Esophagus mucosa (tissue), 1 donor: ENCODE measurements at places on chromosomes 2 and 18.

- no peak for ATAC-seq
Measured at GRCh38 chr18:75291460-75291859, 80.9 kb downstream of the TSHZ1 start.

- no peak for ATAC-seq
Measured at GRCh38 chr2:228839421-228839876, 431.6 kb downstream of the PID1 start.

DNA sequence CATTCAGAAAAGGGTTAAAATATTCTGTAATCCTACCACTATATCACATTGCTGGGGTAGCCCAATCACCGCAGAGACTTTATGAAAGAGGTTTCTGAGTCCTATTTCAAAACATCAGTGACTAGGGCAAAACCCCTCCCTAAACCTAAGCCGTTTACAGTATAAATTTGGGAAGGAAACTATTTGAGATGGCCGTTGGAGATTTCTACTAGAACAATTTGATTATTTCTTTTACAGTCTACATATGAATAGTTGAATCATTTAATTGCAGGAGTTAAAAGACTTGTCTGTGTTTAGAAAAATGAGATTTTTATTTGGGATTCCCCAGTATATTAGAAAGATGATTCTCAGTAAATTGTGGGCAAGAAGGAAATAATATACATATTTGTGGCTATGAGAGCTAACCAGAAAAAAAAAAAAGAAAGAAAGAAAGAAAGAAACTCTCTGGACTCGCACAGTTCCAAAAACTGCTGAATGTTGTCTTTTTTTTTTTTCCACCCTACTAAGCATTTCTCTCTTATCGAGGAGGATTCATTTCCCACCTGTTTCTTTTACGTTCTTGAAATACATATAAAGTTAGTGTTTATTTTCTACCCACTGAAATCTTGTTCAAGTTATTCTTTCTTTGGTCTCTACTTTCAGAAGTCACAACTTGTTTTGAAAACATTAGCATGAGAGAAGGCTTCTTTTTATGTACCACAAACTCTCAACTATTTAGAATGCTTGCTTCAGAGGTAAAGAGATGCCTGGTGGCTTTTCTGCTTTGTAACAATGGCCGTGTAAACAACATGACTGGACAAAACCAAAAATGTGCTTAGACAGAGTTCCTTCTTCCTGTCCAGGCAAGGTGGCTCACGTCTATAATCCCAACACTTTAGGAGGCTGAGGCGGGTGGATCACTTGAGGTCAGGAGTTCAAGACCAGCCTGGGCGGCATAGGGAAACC is 65.9 kb downstream of the BCL2 start:
- ATAC-seq: peak; percentile 48

GRCh38 chr2:77512507-77512906 is 9.7 kb downstream of the LRRTM4 start:
- no peak for ATAC-seq

GRCh38 chr2:223529696-223530095 is 72.5 kb downstream of the SCG2 start:
- ATAC-seq: no peak

DNA sequence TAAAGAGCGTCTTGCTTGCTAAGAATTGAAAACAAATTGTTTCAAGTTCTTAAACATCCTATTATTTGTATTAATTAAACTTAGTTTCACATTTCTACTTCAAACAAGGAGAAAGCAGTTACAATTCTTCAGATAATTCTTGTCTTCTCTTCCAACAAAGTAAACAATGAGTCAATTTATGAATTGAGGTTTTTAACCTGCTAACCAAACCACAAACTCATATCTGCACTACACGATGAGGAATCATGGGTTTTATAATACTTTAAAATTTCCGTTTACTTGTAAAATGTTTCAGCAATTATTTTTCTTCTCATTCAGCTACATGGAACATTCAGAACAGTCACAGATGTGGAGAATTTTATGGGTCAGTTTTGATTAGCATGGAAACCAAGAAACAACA is 114.2 kb downstream of the SPIRE1 start:
- ATAC-seq: no peak

GRCh38 chr2:71611781-71612527 is 158.6 kb downstream of the DYSF start:
- no peak for ATAC-seq

DNA sequence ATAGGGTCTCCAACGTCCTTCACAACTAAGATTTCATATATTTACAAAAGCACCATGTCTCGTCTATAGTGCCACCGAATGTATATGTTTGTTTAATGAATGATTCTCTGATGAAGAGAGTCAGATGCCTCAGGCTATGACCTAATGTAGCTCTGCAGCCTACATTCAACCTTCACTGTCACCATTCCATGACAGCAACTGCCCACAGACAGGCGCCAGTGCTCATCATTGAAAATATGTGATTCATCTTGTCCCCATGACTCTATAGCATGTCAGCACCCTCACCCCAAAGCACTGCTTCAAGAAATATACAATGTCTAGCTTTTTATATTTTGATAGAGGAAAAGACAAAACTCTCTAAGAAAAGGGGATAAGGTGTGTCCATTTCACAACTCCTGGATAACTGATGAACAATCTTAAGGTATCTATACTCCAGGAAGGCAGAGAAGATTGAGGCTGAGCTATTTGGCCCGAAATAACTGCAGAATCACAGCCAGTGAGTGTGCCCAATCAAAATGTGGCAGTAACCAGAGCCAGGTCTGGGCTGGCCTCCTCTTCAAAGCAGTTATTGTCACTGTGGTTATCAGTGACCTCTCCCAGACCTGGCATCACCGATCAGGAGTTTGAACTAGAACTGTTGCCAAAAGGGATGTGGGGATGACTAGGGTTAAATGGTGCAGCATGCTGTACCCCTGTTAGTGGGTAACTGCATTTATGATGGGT is 246.6 kb downstream of the SETBP1 start:
- ATAC-seq: peak; percentile 38

DNA sequence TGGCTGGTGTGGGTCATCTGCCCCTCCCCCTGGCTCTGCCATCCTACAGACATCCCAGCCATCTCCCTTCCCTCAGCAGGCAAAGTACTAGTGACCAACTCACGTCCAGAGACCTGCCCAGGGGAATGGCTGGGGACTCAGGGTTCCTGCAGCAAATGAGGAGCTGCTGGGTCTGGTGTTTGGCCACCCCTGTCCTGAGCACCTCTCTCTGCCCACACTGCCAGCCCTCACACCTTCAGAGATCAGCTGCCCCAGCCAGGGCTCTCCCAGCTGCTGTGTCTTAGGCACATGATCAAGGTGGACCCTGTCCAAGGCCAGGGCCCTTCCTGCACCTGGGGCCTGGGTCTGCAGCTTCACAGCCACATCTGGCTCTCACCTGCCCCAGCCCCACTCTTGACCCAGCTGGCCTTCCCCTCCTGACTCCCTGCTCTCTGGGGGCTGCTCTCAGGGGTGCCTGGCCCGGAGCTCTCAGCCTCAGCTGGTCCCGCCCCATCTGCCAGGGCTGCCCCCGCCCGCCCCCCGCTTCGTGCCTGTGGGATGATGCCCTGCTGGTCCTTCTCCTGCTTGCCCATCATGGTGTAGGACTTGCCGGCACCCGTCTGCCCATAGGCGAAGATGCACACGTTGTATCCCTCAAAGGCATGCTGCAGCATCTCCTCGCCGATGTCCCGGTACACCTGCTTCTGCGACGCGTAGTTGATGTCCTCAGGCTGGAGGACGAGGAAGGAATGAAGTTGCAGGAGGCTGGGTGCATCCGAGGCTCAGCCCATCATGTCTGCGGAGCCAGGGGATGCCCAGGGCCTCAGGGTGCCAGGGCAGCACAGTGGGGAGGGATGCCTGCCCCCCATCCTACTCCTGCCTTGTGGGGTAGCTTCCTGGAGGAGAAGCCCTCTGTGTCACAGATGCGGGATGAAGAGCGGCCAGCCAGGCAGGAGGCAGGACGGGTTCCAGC is 32.2 kb downstream of the KIF1A start:
- ATAC-seq: no peak

- ATAC-seq: peak; percentile 23
Measured at GRCh38 chr2:120108749-120109148, 95.9 kb downstream of the EPB41L5 start.

- no peak for ATAC-seq
Measured at GRCh38 chr18:3648200-3648599, 198.2 kb downstream of the TGIF1 start.

- no peak for ATAC-seq
Measured at GRCh38 chr2:151905963-151906632, 77.9 kb upstream of the ARL5A start.

DNA sequence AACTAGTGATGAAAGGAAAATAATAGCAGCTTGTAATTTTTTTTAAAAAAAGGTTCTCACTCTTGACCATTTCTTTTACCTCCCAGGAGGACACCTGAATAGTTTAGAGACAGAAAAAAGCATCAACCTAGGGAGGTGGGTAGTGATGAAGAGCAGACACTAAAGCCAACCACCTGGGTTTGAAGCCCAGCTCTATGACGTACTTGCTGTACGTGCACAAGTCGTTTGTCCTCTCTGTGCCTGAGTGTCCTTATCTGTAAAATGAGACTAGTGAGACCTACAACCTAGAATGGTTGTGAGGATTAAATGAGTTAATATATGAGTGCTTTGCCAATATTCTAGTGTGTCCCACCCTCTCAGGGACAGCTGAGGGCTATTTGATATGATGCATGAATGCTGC is 5.8 kb downstream of the SLC1A4 start:
- ATAC-seq: no peak

GRCh38 chr2:64881037-64881492 is 108.1 kb upstream of the SLC1A4 start:
- ATAC-seq: no peak

DNA sequence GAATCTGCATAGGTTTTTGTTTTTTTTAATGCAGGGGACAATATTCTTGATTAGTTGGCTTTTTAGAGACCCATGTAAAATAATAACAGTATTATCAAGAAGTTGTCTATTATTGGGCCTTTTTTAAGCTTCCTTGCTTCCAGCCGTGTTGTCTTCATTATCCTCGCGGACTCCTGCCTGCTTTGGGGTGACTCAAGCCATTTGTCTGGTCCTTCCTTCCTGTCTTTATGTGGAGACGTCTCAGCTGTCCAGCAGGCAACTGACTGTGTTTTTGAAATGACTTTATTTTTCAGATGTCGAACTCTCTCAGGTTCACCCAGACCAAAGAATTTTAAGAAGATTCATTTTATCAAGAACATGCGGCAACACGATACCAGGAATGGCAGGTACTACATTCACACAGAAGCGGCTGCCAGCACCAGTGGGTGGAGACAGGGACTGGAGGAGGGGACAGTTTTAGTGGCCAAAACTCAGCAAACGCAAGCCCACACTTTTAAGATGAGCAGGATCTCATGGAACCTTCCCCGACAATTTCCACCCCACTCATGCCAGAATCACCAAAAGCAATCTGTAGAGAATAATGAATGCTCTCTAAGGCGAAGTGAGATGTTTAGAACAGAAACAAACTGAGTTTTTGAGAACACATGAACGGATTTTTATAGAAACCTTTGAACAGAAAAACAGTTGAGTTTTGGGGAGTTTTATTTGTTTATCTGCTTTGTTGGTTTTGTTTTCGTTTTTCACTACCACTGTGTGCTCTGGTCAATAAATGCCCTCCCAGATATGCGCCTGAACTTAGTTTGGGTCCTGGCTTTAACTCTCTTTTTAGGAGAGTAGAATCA is 59.1 kb downstream of the CABLES1 start:
- no peak for ATAC-seq

- no peak for ATAC-seq
Measured at GRCh38 chr18:9838144-9838877, 47.5 kb upstream of the TXNDC2 start.

DNA sequence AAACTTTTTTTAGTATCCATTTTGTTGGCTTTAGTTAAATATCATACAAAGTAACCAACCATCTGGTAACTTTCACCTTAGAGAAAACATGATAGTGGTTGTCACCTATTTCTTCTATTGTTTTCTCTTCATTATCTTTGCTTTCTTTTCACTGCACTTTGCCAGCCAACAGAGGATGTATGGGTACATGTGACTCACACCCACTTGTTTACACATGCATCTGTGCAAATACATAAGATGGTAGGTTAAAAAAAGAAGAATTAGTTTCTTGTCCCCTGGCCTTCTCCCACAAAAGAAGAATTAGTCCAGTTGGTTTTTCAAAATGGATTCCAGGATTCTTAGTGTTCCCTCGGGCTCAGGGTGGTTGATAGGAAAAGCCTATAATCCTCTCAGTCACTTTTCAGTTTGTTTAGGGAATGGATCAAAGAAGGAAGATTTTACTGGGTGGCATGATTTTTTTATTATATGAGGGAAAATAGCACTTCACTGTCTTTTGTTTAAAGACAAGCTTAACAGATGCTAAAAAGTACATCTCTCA is 46.6 kb downstream of the CDK15 start:
- ATAC-seq: no peak

GRCh38 chr2:230742781-230743180 is 30.1 kb downstream of the CAB39 start:
- no peak for ATAC-seq
